ENCODE measurements at places on chromosomes 12 and 14.

GRCh38 chr12:82359115-82359478 lies 768 bp downstream of the METTL25 start:
- no peak for DNase-seq

- DNase-seq: no peak
These were observed 1.7 kb downstream of the P2RX2 start for GRCh38 chr12:132620113-132620898.

GRCh38 chr12:130499474-130499873 lies 161.8 kb downstream of the PIWIL1 start:
- no peak for DNase-seq

DNA sequence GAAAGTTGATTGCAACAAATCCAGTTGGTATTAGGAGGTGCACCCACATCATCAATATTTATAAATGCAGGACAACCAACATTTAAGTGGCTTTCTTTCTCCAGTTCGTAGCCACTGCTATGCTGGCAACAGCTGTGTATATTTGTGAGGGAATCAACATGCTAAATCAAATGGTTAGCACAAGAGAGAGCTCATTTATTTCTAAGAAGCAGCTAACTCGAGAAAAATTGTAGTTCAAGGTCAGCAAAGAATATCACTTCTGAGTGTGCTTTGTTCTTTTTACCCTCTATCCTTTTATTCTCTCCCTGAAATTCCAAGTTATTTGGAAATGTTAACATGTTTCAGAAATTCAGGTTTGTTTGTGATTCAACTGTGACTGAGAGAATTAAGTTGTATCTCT lies 137.3 kb downstream of the NAV3 start:
- no peak for DNase-seq

DNA sequence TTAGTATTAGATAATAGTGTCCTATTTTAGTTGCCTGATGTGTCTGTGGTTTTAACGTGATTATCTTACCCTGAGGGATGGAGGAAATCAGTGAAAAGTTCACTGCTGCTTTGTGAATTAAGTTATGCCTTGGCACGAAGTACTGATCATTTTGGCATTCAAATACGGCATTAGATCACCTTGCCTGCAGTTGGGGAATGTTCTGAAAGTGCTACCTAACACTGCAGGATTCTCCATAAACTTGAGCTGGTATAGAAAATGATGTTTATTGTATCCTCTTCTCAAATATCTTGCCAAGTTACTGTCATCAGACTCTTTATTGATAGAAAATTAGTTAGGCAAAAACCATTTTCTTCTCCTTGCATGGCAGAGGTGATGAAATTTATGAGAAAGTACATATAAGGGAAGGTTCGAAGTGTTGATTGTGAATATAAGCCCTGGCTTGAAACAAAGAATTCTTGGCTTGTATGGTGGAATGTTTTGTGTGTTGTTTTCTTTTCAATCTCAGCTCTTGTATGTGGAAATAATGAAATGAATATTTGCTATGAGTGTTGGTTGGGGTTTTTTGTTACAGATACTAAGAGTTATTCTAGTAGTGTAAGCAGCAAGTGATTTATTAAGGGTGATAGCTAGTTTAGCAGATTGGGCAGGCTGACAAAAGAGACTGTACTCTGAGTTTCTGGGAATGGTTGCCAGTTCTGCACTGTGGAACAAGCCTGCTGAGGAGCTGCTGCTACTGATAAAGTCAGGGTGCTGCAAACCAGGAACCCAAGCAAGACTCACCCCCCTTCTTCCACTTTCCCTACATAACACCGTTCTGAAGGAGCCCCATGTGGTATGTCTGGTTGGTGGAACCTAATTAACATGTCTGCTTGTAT lies 448.3 kb downstream of the PCNX1 start:
- no peak for DNase-seq

GRCh38 chr14:91195881-91196280 lies 48.6 kb downstream of the GPR68 start:
- DNase-seq: no peak

GRCh38 chr14:104431929-104432541 lies 147.5 kb upstream of the C14orf180 start:
- no peak for DNase-seq

DNA sequence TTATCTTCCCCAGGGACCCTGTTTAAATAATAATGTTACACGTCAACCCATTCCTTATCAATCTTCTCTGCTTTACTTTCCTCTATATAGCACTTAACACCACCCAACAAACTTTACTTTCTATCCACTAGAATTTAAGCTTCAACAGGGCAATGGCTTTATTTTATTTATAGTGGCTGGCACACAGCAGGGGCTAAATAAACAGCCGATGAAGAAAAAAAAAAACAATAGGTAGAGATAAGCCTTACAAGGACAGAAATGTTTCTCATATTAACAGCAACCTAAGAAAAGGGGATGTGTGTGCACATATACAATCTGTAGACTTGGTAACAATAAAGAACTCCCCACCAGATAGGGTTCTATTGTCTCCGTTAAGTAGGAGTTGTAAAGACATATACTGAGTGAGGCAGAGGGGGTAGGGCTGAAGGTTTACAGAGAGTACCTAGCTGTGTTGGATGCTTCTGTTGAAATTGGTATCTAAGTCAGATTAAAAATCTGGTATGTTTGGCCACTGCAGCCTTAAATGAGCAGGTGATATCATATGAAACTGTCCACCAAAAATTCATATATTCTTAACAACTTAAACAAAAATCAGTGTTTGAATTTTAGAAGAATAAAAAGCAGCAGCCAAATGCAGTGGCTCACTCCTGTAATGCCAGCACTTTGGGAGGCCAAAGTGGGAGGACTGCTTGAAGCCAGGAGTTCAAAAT lies 24.7 kb upstream of the AP4S1 start:
- DNase-seq: no peak

GRCh38 chr12:84601483-84601882 lies 311.1 kb downstream of the SLC6A15 start:
- DNase-seq: no peak

DNA sequence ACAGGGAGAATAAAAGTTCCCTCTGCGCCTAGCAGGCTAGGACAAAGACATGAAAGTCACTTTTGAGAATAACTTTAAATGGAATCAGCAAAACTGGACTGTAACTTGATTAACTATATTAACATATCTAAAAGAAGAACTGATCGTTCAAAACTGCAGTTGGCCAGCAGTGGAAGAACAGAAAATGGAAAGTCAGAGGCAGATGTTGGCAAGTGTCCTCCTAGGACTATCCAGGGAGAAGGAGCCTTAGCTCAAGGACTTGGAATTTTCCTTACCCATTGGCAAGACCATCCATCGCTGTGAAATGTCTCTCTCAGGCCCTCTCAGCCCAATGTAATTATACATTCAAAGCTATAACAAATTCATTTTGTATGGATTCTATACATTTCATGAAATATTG lies 419.7 kb downstream of the ATP23 start:
- DNase-seq: no peak

DNA sequence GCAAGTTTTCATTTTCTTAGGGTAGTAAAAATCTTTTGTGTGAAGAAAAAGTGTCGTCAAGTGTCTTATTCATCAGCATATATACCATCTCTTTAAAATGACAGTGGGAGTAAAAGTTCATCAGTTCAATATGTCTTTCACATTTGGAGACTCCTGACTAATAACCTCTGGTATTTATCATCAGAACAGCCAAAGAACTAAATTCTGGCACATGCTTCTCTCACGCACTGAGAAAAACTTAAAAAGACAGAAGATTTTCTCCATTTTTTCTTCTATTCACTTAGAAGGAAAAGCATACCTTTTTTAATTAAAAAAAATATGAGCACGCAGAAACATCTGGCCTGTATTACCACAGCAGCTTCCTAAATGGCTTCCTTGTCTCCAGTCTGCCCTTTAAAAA lies 265.7 kb downstream of the AKAP6 start:
- no peak for DNase-seq

DNA sequence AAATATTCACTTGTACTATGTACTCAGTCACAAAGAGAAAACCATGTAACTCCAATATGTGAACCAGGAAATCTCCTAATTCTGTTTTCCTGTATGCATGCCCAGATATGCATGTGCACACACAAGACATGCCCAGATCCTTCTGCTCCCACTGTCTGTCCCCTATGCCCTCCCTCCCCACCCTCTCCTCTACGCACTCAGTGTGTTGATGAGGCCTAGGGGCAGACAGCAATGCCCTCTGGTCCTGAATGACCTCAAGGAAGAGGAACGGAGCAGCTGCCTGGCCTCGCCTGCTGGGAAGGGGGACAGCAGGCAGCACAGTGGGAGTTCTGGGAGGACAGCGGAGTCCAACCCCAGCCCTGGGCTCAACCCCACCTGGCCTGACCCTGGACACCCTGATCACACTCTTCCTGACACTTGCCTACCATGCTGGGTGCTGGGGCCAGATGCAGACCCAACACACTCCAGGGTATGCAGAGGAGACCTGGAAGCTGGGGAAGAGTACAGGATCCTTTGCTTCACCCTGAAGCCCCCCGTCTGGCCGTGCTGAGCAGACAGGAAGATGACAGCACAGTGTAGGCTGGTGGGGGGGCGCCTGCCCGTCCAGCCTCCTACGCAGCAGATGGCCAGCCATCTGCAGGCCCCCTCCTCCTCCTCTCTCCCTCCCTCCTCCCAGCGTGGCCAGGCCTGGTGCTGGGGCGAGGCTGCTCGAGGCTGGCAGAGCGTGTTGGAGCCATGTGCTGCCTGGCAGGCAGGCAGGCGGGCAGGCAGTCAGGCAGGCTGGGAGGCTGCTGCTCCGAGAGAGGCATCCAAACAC lies 106.6 kb upstream of the NCOR2 start:
- DNase-seq: no peak

GRCh38 chr12:92210071-92210470 lies 64.4 kb upstream of the BTG1 start:
- DNase-seq: no peak

- no peak for DNase-seq
These were observed 7.5 kb upstream of the G2E3 start for GRCh38 chr14:30551460-30551859.
